ENCODE measurements at places on chromosomes 4 and X.

GRCh38 chr4:110073053-110073845, 125.2 kb downstream of the ELOVL6 start:
- no peak for DNase-seq

- DNase-seq = no peak
Observed at GRCh38 chr4:173934201-173934600, 349.3 kb downstream of the FBXO8 start.

- DNase-seq = no peak
Observed at GRCh38 chrX:133881893-133882292, 103.5 kb downstream of the GPC3 start.

DNA sequence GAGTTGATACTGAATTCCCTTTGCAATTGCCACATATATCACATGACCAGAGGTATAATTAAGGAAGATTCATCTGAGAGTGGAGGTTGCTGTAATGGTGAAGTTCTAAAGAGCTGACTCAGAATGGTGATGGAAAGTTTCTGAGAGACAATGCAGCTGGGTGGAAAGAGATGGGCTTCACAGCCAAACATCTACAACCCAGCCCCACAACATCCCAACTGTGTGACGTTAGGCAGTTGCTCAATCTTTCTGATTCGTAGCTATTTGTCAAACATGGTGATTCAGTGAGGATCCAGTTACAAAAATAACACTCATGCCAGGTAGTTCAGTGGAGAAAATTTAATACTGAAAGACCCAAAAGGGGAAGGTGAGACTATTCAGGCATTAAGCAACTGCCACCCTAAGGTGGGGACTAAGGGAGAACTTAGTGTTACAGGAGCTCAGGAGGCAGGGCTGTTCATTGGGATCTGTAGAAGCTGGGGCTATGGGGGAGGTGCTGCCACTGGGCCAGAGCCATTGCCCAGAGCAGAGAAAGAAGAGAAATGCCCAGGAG, 6.9 kb upstream of the AFF1 start:
- no peak for DNase-seq

GRCh38 chr4:109873791-109874514, 26.0 kb downstream of the LRIT3 start:
- DNase-seq = no peak

GRCh38 chr4:55033296-55033695, 92.1 kb downstream of the KDR start:
- no peak for DNase-seq

DNA sequence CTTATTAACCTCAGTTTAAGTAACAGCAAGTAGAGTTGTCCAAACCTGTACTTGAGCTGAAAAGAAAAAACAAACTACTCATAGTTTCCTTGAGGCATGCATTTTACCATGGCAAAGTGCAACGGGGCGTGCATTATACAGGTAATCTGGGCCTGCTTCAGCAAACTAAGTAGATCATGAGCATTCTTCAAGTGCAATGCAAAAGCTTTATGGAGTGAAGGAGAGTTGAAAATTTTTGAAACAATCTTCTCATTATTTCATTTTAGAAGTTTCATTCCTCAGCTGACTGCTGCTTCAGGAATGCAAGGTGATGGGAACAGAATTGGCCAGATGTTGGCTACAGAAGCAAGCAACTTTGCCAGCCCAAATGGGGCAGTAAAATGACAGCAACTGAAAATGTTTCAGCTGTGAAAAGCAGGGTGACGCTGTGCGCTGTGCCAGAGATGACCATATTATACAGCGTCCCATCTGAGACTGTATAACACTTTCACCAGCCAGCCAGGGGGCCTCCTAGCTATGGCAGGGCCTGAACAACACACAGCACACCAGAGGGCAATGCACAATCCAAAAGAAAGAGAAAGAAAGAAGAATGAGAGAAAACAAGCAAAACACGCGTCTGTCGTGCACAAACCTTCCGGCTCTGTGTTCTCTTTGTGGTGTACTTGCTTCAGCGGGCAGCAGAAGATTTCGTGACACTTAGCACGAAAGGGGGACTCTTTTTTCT, 145.5 kb upstream of the FGF13 start:
- DNase-seq = no peak

DNA sequence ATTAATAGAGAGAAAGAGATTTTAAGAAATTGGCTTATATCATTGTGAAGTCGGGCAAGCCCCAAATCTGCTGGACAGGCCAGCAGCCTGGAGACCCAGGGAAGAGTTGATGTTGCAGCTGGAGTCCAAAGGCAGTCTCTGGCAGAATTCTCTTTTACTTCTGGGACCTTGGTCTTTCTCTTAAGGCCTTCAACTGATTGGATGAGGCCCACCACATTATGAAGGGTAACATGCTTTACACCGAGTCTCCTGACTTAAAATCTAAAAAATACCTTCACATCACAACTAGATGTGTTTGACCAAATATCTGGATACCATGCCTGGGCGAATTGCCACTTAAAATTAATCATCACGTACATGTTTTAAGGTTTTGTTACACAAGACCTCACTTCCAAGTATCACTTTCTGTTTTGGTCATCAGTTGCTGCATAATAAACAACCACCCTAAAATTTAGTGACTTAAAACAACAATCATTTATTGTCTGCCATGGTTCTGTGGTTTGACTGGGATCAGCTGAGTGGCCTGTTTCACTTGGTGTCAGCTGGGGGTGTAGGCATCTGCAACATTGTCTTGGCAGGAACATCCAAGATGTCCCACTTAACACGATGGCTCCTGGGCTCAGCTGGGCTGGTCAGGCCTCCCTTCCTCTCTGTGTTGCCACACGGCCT, 3.4 kb downstream of the CD38 start:
- no peak for DNase-seq

DNA sequence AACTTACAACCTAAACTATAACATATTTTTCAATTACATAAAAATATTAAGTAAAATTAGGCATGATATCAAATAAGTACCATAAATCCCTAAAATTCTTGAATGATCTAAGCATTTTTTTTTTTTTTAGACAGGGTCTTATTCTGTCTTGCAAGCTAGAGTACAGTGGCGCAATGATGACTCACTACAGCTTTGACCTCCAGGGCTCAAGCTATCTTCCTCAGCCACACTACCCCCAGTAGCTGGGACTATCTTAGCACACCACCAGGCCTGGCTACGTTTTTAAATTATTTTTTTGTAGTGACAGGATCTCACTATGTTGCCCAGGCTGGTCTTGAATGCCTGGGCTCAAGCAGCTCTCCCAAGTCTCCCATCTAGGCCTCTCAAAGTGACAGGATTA, 1042.3 kb downstream of the FSTL5 start:
- DNase-seq = no peak

- no peak for DNase-seq
Observed at GRCh38 chr4:155805016-155805415, 46.2 kb downstream of the GUCY1B1 start.

GRCh38 chr4:188930822-188931221, 791.6 kb downstream of the TRIML1 start:
- DNase-seq = peak; percentile 8

- no peak for DNase-seq
Observed at GRCh38 chr4:13118633-13119032, 365.5 kb downstream of the RAB28 start.

DNA sequence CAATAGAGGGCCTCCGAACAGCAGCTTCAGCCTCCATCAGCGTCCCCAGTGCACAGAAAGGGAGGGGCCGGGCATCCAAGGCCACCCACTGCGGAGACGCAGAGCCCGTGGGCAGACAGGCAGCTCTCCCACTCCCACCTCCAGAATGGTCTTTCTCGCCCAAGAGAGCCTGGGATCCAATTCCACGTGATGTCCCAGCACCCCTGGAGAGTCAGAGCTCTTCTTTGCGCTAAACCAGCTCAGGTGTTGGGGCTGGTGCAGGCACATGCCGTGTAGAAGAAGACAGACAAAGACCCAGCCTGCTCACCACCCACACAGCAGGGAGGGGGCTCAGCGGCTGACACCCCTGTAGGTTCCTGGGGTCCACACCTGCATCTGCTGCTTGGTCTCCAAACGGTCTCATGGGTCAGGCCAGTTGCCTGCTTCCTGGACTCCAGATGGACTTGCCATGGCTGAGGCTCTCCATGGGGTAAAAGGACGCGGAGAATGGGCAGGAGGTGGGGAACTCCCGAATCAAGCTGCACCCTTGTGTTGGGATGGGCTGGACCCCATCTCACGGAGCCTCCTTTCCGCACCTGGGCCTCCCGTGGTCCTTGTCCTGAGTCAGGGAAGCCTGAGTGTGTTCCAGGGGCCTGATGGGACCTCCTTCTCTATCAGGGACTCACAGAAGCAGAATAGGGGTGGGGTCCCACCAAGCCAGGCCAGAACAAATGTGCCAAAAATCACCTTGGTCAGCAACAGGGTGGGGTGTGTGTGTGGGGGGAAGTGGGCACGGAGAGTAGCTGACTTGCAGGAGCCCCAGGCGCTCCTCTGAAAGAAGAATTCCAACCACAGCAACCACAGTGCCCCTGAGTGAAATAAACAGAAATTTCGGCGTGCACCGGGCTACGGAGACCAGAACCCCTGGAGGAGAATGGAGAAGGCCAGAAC, 11.6 kb upstream of the ASMTL start:
- no peak for DNase-seq

DNA sequence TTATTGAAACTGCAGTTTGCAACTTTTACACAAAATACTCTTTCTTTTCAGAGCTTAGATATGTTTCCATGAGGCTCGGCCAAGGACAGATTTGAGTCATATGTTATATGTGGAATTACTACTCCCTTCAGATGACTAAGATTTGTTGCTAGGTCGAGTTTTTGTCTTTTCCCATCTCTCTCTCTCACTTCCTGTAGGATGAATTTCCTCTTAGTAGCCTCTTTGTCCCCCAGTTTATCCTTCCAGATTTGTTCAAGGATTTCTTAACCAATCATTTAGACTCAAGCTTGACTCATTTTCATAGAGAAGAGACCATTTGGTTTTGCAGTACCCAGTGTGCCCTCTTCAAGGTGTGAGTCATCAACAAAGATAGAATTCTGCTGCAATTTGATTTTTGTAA, 209.2 kb downstream of the GLUD2 start:
- DNase-seq = no peak

- DNase-seq = no peak
Observed at GRCh38 chr4:105291925-105292324, 145.2 kb downstream of the TET2 start.

DNA sequence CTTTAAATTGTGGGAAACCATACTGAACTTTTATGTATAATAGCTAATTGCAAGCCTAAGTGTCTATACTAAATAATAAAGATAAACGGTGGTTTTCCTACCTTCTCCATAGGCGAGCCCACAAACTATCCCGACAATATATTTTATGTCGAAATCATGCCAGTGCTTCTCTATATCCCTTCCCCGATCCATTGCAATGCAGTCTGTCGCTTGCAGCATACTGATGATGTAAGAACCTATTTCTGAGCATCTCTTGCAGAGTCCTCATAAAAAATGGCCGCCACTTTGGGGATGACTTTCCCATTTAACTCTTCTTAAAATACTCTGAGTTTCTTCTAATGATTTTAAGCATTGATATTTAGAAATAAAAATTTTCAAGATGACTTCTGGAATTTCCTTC, 58.1 kb upstream of the TLR3 start:
- DNase-seq = no peak

GRCh38 chrX:136711147-136711546, 63.2 kb downstream of the CD40LG start:
- DNase-seq = no peak

GRCh38 chr4:134862116-134862515, 660.5 kb upstream of the PABPC4L start:
- DNase-seq = no peak

DNA sequence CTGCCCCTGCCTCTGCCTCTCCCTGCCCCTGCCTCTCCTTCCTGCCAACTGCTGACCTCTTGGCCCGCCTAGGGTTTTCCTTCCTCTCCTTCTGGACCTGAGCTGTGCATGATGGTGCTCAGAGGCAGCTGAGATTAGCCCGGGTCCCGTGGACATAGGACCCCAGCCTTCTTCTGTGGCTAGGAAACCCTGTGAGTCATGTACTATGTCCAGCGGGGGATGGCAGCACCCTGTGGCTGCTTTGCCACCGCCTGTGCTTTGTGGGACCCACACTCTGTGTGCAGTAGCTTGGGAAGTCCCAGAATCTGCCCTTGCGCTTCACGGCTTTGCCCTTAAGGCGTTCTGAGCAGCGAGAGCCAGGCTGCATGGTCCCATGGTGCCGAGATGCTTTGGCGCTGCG, 105.5 kb upstream of the PSAPL1 start:
- DNase-seq = no peak

- no peak for DNase-seq
Observed at GRCh38 chr4:40458109-40458508, 123.0 kb downstream of the CHRNA9 start.

DNA sequence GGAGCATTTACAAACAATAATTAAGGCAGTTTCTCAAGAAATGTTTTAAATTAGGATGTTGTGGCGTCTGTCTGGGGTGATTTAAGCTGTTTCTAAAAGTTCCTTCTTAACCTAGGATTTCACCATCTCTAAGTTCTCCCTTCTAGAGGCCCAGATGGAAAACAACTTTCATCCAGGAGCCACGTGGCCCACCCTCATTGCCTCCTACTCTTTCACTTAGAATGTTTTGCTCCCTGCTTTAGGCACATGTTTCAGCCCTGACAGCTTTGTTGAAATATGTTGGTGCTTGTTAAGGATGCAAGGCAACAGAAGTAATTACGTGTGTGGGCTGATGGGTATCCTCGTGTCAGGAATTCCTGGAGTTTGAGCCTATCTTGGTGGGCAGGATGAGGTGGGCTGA, 131.3 kb downstream of the GUCY2F start:
- no peak for DNase-seq

DNA sequence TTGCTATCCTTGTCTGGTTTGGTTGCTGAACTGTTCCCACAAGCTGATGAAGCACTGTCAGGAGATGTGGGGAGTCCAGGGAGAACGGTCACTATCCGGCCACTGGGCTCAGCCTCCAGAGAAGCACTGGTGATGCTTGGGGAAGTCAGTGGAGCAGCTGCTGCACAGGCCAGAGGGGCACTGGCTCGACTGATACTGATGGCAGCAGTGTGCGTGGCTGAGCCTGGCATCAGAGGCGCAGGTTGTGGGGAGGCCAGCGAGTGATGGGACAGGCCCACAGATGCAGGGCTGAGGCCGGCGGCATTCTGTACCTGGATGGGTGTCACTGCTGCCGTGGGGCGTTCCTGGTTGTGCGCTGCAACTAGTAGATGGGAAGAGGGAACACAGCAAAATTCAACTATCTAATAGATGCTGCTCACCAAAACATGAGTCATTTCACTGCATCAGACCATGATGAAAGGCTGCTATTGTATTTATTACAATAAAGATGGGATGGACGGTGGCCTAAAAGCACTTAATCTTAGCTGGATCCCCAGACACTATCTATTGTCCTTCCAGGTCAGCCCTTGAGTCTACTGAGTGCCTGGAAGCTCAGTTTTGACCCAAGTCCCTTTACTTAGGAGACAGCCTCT, 106.3 kb upstream of the CBR4 start:
- no peak for DNase-seq

DNA sequence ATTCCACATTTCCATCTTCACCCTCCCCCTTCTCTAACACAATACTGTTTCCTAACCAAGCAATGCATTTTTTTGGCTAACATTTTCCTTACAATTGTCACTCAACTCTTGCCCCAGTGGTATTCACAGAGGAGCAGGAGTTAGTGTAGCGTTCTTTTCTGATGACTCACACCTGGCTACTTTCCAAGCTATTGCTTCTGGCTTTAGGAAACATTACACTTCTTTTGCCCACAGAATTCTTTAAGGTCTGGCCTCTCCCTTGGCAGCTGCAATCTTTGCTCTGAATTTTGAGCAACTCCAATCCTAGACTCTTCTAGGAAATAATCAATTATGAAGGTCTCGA, 27.5 kb upstream of the PDGFC start:
- no peak for DNase-seq
